ENCODE measurements at places on chromosomes 1 and 21.

DNA sequence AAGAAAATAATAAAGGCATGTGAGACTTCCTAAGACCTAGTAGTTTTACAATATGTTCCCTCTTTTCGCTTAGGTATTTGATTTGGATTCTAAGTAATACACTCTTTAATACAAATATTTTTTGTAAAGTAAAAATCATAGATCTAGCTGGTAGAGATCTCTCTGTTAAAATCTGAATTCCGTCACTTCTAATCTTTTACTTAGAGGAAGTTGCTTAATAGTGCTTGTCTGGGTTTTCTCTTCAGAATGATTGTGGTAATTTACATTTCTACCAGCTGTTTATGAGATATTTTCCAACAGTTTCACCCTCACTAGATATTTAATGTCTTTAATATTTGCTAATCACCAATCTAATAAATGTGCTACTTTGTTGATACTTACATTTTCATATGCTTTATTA lies 23.3 kb downstream of the RBM11 start:
- DNase-seq: no peak

DNA sequence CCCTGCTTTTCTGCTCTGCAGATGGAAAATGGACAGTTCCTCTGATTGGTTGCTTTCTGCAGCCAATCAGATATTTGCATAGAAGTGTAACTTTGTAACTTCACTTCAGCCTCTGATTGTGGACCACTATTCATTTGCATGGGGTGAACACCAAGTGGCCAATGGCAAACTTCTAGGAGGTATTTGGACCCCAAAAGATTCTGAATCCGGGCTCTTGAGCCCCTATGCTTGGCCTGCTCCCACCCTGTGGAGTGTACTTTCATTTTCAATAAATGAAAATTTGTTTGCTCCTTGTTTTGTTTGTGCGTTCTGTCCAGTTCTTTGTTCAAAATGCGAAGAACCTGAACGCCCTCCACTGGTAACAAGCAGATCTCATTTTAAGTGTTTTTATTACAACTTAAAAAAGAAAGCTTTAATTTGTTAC lies 6.4 kb upstream of the GSTM4 start:
- no peak for DNase-seq

GRCh38 chr21:34158866-34159835 lies 85.8 kb downstream of the MRPS6 start:
- no peak for DNase-seq

DNA sequence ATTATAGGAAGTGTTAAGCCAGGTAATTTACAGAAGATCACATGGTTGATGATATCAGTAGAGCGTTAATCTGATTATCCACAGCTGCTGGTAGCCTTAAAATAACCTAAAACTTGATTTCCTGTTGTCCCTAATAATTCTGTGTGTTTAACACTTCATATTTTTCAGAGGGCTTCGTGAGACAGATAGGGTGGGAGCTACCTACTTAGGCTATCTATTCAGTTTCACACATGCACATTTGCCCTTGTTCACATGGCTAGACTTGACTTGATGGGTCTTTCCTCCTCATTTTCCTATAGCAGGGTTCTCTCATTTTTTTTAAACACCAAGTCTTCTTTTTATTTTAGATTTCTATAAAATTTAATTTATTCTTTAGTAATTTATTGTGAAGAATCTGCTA lies 11.0 kb downstream of the BACH1 start:
- no peak for DNase-seq

- no peak for DNase-seq
Measured at GRCh38 chr1:54547601-54548388, at the start of gene ACOT11. Gene ACOT11 (plus strand): TSS chr1:54548228. CDS start chr1:54548310, 82 bp downstream.

DNA sequence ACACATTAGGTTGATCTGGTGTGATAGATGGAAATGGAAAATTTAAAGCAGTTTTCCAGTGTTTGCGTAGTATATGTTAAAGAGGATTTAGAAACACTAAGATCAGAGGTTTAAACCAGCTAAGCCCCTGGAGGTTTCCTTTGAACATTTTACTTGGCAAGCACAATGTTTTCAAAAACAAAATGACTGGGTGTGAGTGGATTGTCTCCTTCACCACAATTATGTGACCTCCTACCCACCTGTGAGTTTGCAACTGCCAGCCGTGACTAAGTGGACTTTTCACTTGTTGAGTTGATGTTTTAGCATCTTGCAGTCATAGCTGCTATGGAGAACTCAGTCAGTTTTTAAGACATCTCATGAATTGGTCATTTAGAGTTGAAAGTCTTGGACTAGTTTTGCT lies 4.7 kb downstream of the CCDC190 start:
- DNase-seq: no peak

GRCh38 chr1:207873055-207873890 lies 37.7 kb downstream of the CD34 start:
- no peak for DNase-seq

DNA sequence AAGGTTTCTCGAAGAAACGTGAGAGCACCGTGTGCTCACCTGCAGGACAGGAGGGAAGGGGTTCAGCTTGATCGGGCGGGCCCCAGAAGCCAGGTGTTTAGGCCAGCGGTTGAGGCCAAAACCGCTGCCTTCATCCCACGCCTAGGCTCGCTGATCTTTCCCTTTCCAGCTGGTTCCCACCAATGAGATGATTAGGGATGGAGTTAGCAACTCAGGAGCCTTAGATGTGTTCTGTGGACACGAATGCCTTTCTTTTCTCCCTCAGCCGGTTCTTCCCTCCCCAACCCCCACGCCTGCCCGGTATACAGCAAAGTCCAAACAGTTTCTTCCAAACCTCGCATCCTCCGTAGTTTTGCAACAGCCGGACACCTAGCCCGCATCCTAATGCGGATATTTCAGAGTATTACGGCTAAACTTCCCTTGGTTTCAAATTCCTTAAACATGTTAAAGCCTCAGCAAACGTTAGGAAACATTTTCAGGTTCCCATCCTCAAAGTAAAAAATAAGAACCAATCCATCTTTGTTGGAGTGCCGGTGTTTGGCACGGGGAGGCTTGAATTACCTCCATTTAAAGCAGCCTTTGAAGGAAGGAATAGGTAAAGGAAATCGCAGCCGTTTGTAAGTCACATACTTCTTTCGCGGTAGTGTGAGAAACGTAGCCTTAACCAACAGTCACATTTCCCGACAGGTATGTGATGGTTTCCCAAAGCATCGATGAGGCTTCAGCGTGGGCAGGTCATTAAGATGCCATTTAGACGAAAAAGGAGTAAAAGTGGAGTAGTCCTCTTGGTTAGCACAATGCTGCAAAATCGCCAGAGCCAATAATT lies 1.1 kb downstream of the LRRC8C start:
- no peak for DNase-seq

GRCh38 chr1:218475275-218475674 lies 130.1 kb downstream of the TGFB2 start:
- DNase-seq: no peak

- DNase-seq: no peak
Measured at GRCh38 chr1:200588698-200589097, 31.9 kb downstream of the KIF14 start.

GRCh38 chr1:212281590-212281989 lies 3.6 kb upstream of the PPP2R5A start:
- no peak for DNase-seq

DNA sequence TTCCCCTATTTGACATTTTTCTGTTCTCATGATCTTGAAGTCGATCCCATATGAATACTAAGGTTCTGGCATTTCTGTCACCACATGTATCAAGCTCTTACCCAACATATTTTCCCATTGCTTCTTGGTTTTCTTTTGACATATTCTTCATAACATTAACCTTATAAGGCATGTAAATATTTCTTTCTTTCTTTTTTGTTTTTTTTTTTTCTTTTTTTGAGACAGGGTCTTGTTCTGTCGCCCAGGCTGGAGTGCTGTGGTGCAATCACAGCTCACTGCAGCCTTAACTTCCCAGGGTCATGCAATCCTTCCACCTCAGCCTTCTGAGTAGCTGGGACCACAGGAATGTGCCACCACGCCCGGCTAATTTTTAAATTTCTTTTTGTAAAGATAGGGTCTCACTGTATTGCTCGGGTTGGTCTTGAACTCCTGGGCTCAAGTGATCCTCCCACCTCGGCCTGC lies 33.1 kb upstream of the ERRFI1 start:
- DNase-seq: no peak

- DNase-seq: no peak
Measured at GRCh38 chr1:149848340-149849110, 50.8 kb upstream of the BOLA1 start.

DNA sequence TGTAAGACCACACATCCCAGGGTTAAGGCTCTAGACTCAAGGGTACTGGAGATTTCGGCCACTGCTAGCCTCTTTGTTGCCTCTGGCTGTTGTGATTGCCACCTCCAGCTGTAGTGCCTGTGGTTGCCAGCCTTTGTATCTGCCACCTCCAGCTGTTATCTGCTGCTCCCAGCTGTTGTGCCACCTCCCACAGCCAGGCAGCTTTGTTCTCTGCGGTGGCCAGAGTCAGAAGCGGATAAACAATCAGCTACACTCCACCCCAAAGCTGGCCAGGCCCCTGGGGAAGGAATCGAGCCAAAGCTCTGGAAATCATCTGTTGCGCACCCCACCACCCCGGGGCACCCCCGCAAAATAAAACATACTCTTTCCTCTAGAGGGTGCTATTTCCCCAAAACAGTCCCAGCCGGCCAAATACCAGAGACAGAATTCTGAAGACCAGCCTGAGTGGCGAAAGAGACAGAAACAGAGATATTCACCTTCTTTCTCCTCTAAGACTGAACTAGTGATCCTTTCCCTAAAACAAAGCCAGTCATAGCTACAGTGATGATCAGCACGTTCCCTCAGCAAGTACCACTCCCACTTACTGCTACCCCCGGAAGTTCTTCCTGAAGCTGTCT lies 14.8 kb upstream of the PIGM start:
- no peak for DNase-seq

GRCh38 chr1:61518670-61519400 lies 206.1 kb downstream of the TM2D1 start:
- DNase-seq: no peak

GRCh38 chr1:86703696-86704457 lies 499 bp upstream of the SH3GLB1 start:
- DNase-seq: peak; percentile 11

DNA sequence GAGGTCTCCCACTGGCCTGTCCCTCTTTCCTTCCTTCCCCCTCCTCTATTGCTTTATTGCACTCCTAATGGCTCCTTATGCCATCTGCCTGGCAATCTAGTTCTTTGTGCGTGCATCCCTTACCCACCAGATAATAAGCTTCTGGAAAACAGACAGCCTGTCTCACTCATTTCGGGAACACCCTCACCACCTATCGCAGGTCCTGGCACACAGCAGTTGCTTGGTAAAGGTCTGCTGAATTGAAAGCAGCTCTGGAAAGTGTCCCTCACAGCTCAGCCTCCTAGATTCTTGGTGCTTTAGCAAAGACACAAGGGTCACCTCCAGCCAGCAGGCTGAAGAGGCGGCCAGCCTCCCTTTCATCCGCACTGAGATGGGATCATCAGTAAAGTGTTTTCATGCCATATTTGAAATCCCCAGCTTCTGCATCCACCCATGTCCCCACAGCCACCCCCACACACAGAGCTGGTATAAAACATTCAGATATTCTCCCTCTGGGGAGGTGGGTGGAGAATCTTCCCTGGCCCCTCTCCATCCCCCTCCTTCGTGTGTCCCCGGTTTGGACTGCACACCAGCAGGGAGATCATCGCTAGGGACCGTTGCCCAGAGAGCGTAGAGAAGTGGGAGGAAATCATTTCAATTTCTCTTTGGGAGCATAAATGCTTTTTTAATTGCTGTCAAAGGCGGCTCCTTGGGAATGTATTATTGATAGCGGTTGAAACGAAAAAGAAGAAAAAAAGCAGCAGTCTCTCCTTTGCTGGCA lies 29.1 kb upstream of the ATP2B4 start:
- no peak for DNase-seq

DNA sequence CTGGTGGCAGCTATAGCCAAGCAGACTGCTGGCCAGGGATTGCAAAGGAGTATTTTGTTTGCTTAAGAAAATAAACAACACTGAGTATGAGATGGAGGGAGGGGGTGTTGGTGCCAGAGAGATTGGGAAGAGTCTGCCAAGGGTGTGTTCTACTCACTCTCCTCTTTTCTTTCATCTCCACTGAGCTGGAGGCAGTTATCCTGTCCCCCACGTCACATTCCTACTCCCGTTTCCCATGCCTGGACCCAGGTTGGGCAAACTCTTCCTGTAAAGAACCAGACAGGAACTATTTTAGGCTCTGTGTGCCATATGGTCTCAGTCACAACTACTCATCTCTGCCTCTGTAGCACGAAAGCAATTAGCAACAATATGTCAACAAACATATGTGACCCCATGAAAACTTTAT lies 1.4 kb upstream of the IL24 start:
- no peak for DNase-seq

DNA sequence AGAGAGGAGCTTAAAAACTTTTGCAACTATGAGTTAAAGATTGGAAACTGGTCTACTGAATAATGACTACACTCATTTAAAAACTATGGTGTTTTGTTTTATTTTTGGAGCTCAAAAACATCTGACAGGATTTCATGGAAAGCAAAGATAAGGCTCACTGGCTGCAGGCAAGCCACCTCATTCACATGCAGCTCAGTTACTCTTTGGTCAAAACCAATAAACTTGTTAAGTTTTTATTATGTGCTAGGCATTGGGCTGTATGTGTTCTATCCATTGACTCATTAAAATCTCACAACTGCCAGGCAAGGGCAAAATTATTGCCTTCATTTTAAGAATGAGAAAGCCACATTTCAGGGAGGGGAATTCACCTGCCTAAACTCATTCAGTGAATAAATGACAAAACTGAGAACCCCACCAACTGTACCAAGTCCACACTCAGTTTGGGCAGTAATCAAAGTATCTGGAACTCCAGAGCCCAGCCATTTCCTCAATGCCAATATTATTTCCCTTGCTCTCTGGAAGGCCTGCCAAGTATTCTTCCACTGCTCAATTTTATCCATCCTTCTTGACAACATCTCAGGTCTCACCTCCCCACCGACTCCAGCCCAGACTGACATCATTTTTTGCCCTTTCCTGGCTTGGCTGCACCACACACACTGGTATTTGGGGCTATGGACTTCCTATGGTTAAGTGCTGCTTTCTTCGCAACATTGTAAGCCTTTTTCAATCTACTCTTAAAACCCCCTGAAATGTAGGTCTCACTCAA lies 401.1 kb upstream of the NFIA start:
- no peak for DNase-seq

DNA sequence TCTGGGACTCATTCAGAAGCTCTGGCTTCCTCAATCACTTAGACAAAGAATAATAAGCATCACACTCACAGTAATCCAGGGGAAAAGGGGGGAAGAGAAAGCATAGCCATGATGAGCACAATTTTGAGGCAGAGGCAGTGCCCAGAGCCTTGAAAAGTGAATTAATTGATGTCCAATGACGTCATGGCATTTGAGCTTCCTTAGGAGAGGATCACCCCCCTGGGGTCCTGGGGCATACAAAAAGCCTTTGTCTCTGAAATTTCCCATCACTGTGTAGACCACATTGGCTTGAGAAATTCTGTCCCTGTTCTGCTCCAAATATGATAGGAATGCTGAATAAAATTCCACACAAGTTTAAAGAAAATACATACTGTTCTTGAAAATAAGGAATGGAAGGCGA lies 84.3 kb upstream of the COA6 start:
- no peak for DNase-seq

- DNase-seq: no peak
Measured at GRCh38 chr1:204837440-204838084, 33.1 kb upstream of the NFASC start.
